ENCODE measurements at places on chromosomes 4 and X.

- no peak for DNase-seq
These were observed 75.6 kb upstream of the BOD1L1 start for GRCh38 chr4:13703096-13703495.

GRCh38 chrX:44240036-44240435, 103.4 kb downstream of the EFHC2 start:
- DNase-seq, result no peak

DNA sequence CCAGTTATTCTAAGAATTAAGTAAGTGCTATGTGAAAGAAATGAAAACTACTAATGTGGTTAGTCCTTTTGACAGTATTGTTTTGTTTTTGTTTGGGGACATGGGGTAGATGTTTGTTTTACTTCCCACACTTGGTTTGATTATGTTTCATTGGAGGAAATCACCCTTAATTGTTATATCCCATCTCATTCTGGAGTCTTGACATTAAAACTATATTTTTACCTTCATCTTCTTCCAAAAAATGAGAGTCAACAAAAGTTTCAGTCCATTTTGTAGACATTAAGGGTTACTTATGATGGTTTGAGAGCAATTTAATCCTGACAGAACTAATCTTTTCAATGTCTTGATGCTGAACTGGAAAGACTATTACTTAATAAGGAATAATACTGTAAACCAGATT, 108.7 kb downstream of the GPC3 start:
- DNase-seq, result no peak

- DNase-seq, result no peak
These were observed 508.5 kb downstream of the MID1IP1 start for GRCh38 chrX:39309721-39310152.

Measured in activated naive CD4-positive, alpha-beta T cell treated with anti-CD3 and anti-CD28 coated beads, Interleukin-2, amount 50 U/mL, for 72 hours (primary cell).